OCI-M1 (cell line): ENCODE measurements at places on chromosomes 6 and 20.

- DNase-seq = no peak
Measured at GRCh38 chr20:10961651-10962288, 288.0 kb upstream of the JAG1 start.

DNA sequence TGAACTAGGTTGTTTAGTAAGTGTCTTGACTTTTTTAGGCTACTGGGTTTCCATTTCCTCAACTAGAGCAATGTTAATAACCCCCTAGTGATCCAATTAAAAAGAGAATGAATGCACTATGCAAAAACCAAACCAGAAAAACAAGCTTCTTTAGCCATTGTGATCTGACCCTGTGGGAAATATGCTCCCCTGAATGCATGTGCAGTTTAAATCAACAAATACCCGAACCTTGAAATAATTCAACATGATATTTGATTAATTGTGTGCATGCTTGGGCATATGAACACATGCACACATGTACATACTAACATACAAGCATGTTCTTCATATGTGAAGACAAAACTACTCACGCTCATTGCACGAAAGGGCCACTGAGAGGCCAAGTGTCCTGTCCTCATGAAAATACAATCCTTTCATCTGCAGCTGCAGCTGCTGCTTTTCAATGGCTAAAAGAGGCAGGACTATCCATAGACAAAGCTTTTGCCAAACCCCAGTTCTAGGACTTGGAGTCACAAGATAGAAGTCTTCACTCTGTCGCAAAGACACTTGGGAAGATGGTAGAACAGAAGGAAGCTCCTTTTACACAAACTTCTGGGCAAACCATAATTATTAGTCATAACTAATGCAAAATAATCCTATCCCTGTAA lies 207.1 kb upstream of the POU3F2 start:
- no peak for DNase-seq

DNA sequence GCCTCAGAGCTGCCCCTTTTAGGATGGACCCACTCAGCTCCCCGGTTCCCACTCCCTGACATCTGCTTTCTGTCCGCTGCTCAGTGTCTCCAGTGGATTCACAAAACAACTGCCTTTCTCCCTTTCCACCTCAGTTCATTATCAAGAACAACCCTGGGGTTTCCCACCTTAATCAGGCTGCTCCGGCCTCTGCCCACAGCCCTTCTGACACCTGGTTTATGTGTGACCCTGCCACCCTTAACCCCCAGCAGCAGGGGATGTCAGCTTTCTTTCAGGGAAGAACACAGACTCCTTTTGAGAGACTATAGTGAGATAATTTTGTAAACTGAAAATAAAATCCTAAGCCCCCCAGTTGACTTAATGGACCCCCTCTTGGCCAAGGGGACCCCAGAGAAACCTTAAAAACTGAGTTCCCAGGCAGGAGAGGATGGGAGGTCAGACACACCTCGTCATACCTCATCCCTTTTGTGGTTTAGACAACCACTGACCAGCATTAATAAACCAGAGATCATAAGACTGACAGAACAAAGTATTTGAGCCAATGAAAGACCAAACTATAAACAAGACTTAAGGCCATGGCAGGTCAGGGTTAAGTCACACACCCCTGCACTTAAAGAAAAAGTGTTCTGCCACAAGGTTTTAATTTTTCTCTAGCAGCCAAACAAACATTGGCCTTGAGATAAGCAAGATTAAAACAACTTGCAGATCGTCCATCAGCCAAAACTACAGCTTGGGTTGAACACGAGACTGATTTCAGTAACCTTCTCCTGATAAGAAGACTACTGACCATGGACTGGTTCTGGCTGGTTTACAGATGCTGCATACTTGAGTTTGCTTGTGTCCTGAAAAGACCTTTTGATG lies 42.4 kb upstream of the DDR1 start:
- peak; percentile 68 for DNase-seq

DNA sequence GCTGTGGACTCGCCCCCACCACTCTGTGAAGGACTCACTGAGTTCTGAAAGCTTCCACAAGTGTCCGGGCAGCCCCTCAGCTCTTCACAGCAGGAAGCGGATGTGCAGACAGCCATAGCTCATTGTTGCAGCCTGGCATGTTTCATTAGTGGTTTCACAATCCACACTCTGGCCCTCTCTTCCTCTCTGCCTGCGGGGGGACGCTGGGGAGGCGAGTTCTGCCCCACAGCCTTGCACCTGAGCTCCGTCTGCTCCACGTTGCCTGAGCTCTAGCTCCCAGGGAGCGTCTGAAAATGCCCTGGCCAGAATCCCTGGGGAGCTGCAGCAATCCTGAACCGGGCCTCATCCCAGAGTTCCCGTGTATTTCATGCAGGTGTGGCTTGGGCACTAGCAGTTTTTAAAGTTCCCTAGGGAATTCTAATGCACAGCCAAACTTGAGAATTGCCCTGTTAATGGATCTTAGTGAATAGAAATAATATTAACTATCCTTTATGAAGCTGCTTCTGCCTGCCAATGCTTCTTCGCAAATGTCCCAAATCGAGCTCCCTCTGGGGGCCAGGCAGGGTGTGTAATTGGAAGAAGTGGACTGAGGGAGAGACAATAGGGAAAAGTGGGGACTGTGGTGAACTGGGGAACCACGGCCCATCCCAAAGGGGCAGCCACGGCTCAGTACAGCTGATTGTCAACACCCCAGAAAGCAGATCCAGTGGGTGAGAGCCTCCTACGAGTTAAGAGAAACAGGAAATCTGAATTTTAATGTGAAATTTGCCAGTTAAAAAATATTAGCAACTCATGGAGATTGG lies 51.5 kb downstream of the CTCFL start:
- DNase-seq = no peak

- DNase-seq = peak; percentile 16
Measured at GRCh38 chr20:23602241-23602640, 3.5 kb downstream of the CST9 start.

GRCh38 chr20:35200267-35200666 lies 26.2 kb upstream of the MMP24 start:
- no peak for DNase-seq

- DNase-seq = no peak
Measured at GRCh38 chr6:145047891-145048290, 687.4 kb downstream of the EPM2A start.

DNA sequence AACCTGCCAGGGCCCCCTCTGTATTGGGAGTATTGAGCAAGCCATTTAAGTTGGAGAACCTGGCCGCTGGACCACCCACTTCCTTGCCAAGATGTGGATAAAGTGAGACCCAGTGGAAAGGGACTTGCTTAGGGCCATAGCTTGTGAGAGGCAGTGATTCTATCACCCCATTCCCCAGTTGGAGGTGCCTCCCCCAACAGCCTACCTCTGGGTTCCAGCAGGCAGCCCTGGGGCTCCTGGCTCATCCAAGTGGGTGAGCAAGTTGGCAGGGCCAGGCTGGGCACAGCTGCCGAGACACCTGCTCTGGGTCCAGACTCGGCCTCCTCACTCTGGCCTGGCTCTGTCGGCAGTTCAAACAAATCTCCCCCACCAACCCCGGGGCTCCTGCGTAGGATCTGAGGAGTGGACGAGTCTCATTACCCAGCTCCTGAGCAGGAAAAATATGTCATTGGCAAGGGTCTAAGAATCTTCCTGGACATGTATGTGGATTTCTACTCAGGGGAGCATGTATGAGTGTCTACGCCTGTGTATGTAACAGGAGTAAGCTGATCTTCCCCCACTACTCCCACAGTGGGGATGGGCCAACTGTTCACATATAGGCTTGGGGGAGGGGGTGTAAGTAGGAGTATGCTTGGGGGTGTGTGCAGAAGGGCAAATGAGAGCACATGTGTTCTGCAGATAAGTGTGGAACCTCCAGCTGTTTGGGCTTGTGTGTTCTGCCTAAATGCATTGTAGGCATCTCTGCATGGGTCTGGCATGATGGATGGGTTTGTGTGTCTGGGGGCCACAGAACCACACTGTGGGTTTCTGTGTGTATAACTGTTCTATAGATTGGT lies 1.9 kb downstream of the ID1 start:
- peak; percentile 94 for DNase-seq

- DNase-seq = peak; percentile 63
Measured at GRCh38 chr20:3887876-3888620, 1.1 kb upstream of the PANK2 start.

GRCh38 chr6:14732226-14732843 lies 513.5 kb upstream of the JARID2 start:
- DNase-seq = no peak

- no peak for DNase-seq
Measured at GRCh38 chr6:12733876-12734275, 17.3 kb downstream of the PHACTR1 start.

DNA sequence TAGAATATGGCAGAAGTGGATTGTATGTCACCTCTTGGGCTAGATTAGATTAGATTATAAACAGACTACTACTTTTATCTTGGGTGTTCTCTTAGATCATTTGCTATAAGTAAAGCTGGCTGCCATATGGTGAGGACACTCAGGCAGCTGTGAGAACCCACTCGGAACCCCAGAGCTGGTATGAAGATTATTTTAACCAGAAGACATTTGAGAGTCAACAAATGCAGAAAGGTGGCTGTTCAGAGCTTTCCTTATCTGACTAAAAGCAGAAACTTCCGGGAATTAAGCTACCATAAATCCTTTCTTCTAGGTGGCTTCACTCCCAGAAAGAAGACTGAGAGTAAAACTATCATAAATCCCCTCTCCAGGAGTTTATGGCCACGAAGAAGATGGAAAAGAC lies 91.9 kb downstream of the RNGTT start:
- peak; percentile 40 for DNase-seq

DNA sequence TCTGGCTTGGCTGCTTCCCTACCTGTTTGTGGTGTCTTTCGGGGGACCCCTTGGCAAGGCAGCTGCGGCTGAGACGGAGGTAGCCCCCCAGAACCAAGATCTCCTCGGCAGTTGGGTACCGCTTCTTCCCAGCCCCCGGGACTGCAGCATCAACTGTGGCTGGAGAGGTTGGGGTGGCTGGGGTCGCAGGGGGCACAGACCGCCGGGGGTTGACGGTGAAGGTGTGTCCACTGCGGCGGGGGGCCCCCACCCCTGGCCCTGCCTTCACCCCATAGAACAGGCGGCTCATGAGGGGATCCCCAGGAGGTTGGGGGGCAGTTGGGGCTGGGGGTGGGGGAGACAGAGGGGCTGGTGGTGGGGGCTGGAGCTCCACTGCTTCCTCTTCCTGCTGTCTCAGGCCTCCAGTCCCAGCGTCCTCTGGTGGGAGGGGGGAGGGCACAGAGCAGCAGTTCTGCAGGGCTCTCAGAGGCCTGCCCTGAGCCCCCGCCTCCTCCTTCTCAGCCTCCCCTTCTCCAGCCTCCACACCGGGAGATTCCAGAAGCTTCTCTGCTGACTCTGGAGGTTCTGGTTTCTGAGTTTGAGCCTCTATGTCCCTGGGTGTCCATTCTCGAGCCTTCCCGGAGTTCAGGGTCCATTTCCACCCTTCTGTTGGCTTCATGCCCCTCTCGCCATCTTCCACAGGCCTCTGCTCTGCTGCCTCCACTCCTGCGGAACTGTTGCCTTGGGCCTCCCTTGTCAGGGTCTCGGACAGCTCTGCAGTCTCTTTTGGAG lies 1.9 kb downstream of the PPP1R18 start:
- peak; percentile 86 for DNase-seq
